ENCODE measurements at places on chromosomes 11 and 22.

DNA sequence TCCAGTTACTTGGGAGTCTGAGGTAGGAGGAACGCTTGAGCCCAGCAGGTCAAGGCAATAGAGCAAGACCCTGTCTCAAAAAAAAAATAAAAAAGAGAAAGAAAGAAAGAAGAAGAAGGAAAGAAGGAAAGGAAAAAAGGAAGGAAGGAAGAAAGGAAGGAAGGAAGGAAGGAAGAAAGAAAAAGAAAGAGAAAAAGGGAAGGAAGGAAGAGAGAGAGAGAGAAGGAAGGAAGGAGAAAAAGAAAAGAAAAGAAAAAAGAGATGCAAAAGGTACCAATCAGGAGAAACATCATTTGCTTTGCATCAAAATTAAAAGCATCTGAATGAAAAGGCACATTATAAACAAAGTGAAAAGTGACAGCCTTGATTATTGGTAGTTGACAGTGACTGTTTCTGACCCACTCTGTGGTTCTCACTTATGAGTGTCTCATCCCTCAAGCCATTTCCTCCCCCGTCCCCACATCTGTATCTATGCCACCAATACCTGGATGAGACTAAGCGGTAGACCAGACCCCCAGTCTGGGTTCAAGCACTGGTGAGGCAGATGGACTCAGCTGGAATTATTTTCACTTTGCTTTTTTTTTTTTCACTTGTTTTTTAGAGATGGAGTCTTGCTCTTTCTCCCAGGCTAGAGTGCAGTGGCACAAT lies 33.0 kb upstream of the XBP1 start:
- DNase-seq = peak; percentile 34

- no peak for DNase-seq
Measured at GRCh38 chr22:20546541-20546950, 39.1 kb downstream of the MED15 start.

DNA sequence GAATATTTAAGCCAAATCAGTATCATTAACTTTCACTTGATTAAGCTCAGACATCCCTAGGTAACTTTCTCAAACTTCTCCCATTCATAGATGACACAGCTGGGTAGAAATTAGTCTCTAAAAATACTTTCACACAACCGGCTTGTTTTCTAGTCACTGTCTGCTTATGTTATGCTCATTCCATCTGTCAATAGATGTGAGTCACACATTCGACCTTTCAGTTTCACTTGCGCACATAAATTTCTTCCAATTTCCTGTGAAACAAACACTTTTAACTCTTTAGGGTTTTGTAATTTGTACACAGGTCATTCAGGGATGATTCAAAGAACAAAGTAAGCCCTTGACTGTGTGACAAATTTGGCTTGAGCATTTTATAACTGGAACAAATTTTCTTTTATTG lies 723.0 kb downstream of the KCNA4 start:
- DNase-seq = no peak

DNA sequence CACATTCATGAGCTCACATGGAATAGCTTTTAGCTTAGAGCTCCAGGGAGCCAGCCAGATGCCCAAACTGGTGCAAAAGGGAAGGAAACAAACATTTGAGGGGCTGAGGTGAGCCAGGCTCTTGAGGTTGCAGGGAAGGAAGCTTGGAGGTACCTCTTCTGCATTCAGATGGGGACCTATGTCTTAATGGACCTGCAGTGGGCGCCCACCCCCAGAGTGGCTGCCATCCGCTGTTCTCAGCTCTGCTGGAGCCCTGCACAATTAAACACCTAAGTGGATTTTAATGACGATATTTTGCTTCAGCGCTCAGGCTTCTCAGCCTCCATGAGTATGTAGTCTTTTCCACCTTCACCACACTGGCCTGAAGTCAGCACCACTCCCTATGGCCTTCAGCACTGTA lies 100.8 kb downstream of the LDLRAD3 start:
- DNase-seq = no peak

DNA sequence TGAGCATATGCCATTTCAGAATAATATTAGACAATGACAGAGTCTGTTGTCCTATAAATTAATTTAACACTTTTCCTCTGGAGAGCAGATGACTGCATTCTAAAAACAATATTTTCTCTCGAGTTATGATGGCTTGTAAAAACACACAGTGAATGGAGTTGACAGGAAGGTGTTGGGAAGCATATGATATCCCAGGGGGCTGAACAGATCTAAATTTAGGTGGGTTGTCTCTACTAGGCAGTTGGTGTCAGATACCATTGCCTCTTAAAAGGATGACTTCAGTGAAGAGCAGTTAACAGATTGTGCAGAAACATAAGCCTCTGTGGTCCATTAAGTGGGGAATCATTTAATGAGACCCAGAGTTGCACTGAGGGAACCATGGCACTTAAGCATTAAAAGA lies 30.7 kb downstream of the SVIP start:
- no peak for DNase-seq

DNA sequence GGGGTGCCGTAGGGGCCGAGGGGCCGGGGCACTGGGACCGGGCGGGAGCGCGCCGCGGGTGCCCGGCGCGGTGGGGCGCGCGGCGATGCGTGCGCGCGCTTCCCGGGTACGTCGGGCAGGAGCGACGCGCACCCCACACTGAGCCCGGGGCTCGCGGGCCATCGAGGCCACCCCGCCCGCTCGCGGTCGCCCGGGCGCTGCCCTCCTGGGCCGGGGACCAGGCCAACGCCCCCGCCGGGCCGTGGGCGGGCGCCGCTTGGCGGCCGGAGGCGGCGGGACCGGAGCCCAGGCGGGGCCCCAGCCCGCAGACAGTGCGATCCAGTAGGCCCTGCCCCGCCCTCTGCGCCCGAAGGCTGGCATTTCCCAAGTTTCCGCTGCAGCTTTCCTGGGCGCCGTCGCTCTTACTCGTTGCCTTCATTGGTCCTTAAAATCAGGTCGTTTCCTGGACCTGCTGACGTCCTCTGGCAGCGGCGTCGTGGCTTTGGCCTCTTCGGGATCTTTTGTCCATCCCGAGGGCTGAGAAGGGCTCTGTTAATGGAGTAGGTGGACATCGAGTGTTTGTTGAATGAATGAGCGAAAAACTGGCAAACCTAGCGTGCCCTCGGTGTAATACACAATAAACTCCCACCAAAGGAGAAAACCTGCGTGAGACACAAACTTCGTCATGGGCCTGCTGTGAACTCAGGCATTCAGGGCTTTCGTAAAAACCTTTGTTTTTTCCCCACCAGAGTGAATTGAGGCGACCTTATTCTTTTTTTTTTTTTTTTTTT lies 638 bp downstream of the PARVA start:
- DNase-seq = no peak

Measured in NK-92 treated with Interleukin-12 subunit alpha and Interleukin-12 subunit beta, amount 100 ng/mL, for 24 hours (cell line).